ENCODE measurements at places on chromosomes 2 and 18.

- no peak for DNase-seq
These were observed 744 bp downstream of the POU3F3 start for GRCh38 chr2:104854498-104855220.

DNA sequence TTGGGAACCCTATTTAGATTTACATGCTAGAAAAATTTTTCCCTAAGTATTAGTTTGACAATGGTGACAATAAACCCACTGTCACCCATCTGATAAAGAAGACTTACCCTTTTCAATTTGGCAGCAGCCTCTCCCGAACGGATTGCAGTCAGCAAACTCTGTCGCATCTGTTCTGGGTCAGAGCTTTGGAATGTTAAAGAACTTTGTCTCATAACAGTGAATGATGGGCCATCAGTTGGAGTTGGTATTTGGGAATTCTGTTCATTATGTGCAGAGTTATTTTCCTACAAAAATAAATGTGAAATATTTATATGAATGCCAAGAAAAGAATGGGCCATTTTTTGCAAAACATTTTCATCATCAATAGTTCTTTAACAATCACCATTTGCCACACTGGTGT lies 70.8 kb upstream of the GRB14 start:
- no peak for DNase-seq

DNA sequence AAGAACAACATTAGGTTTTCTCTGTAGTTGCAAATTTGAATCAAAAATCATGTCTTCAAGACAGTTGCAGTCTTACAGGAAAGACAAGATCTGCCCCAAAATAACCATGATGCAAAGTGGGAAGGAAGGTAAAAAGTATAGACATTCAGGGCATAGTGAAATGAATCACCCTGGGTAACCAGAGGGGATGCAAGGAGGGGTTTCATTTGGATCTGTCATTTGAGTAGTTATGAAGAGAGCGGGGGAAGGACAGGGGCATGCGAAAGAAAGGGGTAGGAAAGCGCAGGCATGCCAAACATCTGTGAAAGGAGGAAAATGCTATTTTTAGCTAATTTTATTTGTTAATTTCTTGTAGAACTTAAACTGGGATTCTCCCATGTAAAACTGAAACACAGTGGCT lies 219.1 kb upstream of the BOD1L2 start:
- DNase-seq = no peak

- no peak for DNase-seq
These were observed 55.2 kb upstream of the RIOK3 start for GRCh38 chr18:23397907-23398306.

DNA sequence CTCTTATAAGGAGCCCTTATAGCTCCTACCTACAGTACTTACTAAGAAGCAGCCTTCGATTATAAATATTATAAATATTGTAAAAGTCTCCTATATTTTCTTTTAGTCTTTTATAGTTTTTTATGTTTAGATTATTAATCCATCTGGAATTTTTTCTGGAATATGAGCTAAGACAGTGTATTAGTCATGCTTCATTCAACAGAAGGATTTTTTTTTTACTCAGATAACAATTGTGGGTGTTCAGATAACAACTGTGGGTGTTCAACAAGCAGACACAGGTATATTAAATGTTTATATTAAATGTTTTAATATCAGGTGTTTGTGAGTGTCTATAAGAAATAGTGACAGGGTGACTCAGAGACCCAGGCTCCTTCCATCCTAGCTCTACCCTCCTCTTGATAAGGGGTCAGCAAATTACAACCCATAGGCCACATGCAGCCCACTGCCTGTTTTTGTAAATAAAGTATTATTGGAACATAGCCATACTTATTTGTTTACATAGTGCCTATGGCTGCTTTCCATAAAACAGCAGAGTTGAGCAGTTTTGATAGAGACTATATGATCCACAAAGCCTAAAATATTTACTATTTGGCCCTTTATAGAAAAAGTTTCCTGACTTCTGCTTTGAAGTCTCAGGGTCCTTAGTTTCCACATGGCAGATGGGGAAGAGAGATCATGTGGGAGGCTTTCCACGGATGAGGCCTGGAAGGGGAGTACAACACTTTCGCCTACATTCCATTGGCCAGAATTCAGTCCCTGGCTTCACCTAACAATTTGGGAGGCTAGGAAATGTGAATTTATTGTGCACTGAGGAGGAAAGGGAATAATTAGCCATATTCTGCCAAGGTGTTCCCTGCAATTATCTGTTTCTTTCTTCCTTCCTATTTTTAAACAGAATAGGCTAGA lies 4.3 kb upstream of the SPATS2L start:
- DNase-seq = no peak

DNA sequence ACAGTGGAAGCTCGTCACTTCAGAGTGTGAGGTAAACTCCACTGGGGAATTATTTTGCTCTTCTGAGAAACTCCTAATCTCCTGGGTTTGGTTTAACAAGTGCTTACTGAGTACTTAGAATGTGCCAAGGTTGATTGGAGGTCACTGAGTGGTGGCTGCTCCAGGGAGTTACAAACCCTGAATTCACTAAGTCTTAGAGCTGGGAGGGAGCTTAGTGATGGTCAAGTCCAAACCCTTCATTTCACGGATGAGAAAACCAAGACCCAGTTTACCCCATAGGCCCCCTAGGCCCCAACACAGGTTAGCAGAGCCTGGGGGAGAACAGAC lies 52.0 kb downstream of the SLC4A5 start:
- DNase-seq = no peak

DNA sequence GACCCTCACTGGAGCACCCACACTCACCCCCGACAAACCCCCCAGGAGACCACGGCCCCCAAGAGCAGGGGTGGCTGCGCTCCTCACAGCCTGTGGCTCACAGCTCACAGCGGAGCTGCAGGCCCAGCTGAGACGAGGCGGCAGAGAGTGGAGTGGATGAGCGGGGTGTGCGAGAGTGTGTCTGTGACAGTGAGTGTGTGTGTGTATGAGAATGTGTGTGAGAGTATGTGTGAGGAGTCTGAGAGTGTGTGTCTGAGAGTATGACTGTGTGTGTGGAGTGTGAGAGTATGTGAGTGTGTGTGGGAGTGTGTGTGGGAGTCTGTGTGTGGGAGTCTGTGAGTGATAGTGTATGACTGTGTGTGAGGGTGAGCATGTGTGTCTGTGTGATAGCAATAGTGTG lies 55.3 kb upstream of the ID2 start:
- DNase-seq = no peak

- DNase-seq = no peak
These were observed 59.8 kb downstream of the MEMO1 start for GRCh38 chr2:31950946-31951562.

DNA sequence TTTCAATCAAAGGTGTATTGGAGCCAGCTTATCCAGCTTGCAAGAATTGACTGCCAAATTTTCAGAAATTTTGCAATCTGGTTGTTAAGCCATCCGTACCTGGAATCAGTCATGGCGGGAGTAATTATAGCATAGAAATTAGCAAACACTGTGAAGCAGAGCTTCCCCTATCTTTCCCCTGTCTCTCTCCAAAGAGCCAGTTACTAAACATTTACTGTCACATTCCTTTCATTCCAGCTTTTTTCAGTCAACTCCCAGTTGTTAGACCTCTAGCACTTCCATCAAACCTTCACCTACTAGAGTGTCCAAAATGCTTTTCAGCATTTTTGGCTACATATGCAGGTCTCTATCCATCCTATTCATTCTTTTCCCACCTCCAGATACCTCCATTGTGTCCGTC lies 137.4 kb downstream of the MC4R start:
- no peak for DNase-seq
